ENCODE measurements at places on chromosomes 1 and 21.

DNA sequence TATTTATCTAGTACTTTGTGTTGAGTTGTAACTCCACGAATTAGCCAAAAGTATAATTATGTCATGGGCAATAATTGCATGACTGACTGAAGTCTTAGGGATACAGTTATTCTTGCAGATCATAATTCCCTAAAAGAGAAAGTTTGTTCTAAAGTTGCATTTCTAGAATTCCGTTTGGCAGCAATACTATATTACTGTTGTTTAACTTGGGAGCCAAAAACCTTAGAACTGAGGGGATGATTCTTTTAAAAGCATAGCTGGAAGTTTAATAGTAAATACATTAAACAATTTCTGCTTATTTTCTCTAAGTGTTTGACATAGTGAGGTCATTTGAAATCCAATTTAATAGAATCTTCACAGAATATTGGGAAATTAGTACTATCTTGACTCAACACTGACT lies 356.4 kb upstream of the ADAMTS5 start:
- no peak for DNase-seq

DNA sequence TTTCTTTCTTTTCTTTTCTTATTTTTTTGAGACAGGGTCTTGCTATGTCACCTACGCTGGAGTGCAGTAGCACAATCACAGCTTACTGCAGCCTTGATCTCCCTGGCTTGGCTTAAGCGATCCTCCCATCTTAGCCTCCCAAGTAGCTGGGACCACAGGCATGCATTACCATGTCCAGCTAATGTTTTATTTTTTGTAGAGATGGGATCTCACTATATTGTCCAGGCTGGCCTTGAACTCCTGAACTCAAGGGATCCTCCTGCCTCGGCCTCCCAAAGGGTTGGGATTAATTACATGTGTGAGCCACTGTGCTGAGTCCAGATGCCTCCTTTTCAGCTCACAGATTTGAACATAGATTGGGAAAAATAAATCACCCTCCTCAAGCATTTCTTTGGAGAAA lies 95.7 kb downstream of the UROD start:
- no peak for DNase-seq

DNA sequence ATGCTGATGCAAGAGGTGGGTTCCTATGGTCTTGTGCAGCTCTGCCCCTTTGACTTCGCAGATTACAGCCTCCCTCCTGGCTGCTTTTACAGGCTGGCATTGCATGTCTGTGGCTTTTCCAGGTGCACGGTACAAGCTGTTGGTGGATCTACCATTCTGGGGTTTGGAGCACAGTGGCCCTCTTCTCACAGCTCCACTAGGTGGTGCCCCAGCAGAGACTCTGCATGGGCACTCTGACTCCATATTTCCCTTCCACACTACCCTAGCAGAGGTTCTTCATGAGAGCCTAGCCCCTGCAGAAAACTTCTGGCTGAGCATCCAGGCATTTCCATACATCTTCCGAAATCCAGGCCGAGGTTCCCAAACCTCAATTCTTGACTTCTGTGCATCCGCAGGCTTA lies 989.0 kb downstream of the PLA2G4A start:
- no peak for DNase-seq

DNA sequence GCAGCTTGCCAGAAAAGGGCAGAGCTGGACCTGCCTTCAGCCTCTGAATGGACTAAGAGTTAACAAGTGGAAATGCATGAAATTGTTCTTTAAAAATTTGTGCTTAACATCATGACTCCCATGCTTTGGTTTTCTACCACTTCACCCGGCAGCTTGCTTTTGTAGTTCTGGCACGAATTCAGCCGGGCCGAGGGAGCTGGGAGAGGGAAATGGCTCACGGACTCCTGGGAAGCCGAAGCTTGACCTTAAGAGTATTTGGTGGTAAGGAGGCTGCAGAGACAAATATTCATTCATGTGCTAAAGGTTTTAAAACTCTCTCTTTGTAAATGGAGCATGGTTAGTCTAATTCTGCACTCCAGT lies 17.2 kb upstream of the GFI1 start:
- no peak for DNase-seq

GRCh38 chr1:200275415-200275814 lies 134.4 kb downstream of the ZNF281 start:
- no peak for DNase-seq

- no peak for DNase-seq
Measured at GRCh38 chr1:63967901-63968300, 194.1 kb downstream of the ROR1 start.

DNA sequence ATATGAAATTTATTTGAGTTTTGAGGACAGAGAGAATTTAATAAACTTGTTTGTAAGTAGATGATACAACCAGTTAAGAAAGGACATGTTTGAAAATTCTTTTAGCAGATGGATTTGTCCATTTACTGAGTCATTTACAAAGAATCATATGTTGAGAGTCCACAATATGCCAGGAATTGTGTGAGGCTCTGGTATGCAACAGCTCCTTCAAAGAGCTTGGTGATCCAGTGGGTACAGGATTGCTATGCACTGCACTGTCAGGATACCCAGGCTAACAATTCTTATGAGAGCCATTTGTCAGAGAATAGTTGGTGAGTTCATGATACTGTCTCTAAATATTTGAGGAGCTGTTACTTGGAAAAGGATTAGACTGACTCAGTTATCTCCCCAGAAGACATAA lies 11.0 kb downstream of the DNM3 start:
- DNase-seq = no peak

DNA sequence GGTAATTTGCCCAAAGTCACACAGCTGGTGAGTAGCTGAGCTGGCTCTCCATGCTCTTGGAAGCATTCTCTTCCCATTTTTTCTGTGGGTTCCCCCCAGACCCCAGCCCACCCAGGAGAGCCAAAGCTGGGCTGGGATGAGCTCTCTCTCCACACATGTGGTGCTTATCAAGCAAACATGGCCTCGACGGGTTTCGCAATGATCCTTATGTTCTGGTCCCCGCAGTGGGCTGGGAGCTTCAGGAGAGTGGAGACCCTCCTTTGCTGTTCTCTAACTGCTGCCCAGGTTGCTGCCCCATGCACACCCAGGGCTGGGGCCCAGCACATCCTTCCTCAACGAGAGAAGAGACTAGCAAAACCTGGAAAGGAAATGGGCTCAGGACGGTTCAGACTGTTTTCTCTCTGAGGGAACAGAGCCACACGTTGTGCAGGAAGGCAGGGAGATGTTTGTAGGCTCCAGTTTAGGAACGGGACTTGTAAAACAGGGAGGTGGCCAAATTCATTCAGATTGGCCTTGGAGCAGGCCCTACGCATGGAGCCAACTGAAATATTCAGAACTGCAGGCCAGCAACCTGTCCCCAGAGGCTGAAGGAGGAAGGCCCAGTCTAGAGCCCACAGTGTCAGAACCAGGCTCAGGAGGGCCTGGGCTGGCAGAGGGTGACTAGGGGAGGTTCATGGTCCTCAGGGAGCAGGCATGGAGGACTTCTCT lies 27.2 kb upstream of the CSF1 start:
- DNase-seq = no peak

DNA sequence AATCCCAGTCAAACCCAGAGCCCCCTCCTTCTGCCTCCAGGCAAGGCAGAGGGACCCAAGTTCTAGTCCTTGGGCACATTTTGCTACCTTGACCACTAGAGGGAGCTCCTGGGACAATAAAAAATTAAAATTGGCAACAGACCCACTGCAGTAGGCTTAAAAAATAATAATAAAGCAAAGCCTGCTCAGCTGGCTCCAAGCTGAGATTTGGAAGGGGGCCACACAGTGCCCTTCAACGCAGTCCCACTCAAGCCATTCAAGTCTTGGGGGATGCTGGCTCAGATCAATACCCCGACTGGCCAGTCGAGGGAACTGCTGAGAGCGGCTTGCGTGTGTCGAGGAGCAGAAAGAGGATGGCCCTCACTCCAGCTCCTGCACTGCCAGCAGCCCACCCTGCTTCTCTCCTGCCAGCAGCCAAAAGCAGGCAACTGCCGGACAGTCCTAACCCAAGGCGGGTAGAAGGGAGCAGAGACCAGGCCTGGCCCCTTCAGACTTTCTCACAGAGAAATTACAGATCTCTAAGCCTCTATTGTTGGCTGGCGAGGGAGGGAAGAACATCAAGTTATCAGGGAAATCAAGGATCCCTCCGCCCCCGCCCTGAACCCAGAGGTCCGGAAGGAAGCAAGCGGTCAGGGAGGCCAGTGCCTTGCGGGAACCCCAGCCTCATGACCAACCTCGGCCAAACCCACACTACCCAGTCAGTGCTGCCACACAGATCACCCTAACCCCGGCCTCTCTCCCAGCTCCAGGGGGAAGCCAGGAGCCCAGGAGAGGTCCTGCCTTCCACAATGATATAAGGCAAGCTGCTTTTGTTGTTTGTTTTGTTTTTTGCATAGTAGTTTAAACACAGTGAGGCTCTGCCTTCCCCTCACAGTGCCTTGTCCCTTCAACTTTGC lies 4.9 kb upstream of the ALDH4A1 start:
- DNase-seq = no peak

GRCh38 chr1:93255222-93256079 lies 74.9 kb downstream of the CCDC18 start:
- DNase-seq = no peak

DNA sequence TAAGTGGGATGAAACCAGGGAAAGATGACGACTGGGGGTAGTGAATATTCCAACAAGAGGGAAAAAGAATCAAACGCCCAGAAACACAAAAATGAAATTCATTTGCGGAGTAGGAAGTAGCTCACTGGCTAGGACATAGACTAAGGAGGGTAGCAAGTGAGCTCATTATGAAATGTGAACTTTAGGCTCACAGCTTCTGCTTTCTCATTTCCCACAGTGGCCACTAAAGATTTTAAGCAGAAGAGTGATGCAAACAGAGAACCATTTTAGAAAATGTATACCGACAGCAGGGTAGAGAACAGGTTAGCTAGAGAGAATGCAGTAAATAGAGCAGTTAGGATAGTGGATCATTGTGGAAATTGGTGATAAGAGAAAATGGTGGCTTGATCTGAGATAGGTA lies 3.5 kb downstream of the CD48 start:
- no peak for DNase-seq

DNA sequence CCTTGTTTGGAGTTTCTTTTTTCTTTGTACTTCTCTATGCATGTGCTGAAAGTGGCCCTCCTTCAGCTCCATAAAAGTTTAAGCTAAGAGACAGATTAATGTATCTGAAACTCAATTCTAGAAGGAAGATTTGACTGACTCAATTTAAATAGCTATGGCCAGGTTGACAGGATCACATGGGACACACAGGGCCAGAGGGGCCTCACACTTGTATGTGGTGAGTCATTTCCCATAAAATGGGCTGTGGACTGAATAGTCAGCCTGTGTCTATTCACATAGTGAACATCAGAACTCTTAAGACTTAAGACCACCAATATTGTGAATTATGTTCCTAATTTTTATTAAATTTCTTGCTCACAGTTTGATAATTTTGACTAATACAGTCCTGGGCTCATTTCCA lies 45.7 kb upstream of the DEPDC1 start:
- no peak for DNase-seq

- DNase-seq = no peak
Measured at GRCh38 chr1:208569181-208569580, 325.0 kb upstream of the PLXNA2 start.

- DNase-seq = no peak
Measured at GRCh38 chr1:148383966-148384365, 99.1 kb downstream of the PPIAL4G start.

DNA sequence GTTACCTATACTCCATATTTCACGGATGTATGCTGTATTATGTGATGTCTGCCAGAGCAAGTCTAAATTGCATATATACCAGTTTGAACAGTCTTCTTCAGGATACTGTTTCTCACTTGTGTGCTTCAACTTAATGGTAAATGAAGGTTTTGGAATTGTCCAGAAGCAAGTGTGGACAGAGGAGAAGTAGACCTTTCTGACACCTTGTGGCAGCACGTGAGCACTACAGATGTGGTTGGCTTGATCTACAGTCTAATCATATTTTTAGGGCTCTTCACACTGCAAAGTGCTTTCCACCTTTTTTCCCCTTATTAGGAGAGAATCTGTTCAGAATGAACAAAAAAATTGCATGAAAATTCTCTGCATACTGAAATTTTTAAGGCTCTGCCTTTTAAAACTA lies 10.9 kb downstream of the MORC3 start:
- peak; percentile 34 for DNase-seq

GRCh38 chr1:33903210-33903589 lies 39.3 kb downstream of the HMGB4 start:
- DNase-seq = no peak

DNA sequence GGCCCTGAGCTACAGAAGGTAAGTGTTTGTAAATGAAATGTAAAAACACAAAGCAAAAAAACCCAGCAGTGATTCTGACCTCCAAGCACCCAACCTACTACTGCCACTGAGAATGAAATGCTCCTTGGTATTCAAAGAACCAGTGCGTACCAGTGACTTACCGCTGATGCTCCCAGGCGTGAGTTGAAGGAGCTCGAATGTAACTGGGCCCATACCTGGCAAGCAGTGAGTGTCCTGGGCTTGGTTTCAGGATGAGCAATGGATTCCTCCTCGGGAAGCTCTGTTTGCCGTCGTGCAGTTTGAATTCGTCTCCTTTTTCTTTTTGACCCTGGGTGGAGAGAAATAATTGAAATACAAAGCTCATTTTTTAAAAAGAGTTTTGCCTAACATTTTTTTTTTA lies 121.9 kb downstream of the ATG4C start:
- no peak for DNase-seq

DNA sequence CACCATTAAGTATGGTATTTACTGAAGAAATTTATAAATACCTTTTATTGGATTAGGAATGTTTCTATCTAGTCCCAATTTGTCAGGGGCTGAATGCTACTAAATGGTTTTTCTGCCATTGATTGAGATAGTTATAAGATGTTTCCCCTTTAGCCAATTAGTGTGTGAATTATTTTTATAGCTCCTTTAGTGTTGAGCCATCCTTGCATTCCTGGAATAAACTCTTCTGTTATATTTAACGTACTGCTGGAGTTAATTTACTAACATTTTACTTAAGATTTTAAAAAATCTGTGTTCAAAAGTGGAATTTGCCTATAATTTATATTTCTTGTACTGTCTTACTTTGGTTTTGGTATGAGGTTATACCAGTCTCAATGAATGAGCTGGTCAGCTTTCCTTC lies 25.4 kb upstream of the LRRC3 start:
- no peak for DNase-seq

DNA sequence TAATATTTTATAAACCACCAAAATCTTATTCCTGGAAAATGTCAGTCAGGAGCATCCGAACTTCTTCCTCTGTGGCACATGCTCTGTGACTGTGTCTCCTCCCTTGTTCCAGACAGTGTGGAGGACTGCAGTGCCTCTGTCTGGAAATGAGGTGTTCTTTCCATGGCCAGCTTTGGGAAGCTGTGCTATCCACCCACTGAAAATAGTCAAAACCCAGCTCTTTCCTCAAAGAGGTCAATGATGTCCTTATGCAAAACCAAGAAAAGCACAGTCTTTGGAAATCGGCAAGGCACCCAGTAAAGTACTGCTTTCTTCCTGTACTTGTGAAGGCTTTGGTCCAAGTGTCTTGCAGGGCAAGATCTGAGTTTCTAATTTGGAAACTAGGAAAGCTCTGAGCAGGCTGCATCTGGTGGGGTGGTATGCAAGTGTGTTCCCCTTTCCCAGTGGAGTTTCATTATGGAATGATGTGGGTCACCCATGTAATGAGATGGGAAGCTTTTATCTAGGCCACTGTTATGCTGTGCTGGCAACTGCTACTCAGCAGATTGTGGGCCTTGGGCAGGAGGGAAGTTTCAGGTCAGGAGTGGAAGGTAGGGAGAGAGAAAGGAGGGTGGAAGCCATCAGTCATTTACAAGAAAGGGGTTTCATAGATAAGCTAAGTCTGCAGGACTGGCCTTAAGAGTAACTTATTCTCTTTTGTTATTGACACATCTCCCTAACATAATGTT lies 6.0 kb downstream of the KIAA0040 start:
- DNase-seq = no peak

GRCh38 chr1:173865468-173866164 lies 2.2 kb downstream of the GAS5 start:
- DNase-seq = no peak

Data from NCI-H774 (cell line).